GM19239 (cell line): ENCODE measurements at places on chromosomes 6 and 20.
A peak's percentile ranks its signal among the peaks of the same experiment; 100 is the strongest.

- DNase-seq, result peak; percentile 98
Observed at GRCh38 chr20:63739130-63740069, at the start of gene SLC2A4RG. Gene SLC2A4RG, plus strand, starts transcription at chr20:63739776. Its CDS starts 137 bp downstream, at chr20:63739913.

GRCh38 chr6:125066964-125067363, 86.6 kb upstream of the TPD52L1 start:
- DNase-seq, result no peak

DNA sequence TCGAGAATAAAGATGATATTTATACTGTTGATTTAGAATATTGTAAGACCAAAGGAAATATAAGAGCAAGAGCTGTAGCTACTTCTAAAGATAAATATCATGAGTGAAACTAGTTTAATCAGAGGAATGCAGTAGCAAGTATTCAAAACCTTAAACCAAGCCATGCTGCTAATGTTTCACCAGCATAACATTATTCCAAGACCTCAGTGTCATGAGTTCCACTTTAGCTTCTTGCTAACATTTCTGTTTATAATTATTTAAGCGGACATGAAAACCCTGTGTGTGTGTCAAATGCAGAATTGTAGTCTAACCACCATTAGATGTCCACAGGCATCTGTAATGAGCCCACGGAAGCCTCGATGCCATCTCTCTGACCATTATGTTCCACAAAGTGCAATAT, 752.6 kb upstream of the MARCKS start:
- no peak for DNase-seq

GRCh38 chr6:142945446-142946180, 637 bp upstream of the HIVEP2 start:
- DNase-seq, result peak; percentile 30
